Activated CD8-positive, alpha-beta memory T cell treated with anti-CD3 and anti-CD28 coated beads, Interleukin-2, amount 50 U/mL, for 48 hours (primary cell): ENCODE measurements at places on chromosomes 7 and 10.

DNA sequence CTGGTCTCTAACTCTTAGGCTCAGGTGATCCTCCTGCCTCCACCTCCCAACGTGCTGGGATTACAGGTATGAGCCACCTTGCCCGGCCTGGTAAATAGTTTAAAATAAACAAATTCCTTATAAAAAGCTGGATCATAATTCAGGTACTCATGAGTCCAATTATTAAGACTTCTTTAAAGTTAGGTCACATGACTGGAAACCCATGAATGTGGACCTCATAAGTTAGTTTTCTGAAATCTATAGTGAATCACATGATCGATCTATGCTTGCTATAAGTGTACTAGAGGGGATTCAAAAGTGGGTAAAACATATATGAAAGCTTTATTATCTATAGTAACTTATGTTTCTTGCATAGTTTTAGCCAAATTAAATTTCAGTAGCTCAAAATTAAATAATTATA is 14.3 kb downstream of the NT5C3A start:
- DNase-seq: no peak

- no peak for DNase-seq
Measured at GRCh38 chr7:6443372-6443941, 4.3 kb downstream of the DAGLB start.

GRCh38 chr7:131919920-131920709 is 363.7 kb upstream of the PODXL start:
- no peak for DNase-seq

DNA sequence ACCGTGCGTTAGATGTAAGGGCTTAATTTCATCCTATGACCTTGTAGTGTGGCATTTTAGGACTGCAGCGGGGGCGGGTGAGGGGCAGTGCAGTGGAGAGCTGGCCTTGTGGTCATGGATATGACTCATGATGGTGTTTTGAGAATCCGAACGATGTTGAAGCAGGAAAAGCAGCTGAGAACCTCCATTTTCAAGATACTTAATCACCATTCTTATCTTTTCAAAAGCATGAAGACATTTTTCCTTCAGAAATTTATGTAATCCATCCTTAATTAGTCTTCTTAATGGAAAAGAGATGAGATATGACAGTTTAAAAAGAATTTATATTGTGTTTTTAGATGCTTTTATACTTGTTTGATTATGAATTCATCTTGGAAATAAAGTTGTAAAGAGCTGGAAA is 9.6 kb downstream of the ATP5F1C start:
- DNase-seq: no peak

DNA sequence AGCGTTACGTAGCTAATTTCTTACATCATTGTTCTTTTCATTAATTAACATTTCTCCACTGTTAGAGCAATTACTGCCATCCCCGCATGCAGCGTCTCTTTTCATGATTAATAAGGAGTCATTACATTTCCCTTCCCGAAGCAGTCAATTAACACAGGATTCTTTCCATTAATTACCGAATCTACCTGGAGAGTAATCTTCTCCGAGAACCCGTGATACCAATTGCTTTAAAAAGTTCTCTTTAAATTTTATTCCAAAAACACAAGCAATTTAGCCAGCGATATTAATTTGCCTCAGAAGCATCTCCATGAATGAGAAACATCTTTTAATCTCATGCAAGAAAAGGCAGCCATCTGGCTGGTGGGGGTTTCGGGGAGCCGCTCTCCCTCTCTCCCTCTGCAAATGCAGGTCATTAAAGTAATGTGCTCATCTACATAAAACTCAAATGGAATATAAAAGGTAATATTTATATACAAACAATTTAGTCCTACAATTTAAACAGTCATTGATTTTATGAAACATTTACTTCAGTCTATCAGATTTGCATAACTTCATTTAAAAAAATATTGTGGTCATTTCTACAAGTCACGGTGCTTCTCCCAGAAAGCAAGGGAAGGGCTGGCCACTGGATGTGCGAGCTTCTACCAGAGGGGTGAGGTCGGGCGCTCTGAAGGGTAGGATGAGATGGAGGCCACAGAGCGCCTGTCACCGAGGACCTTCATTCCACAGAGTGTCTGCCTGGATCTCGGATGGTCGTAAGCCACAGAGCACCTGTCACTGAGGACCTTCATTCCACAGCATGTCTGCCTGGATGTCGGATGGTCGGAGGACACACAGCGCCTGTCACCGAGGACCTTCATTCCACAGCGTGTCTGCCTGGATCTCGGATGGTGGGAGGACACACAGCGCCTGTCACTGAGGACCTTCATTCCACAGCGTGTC is 145.0 kb downstream of the WDR37 start:
- DNase-seq: no peak

GRCh38 chr10:97522071-97522470 is 23.3 kb downstream of the UBTD1 start:
- no peak for DNase-seq

DNA sequence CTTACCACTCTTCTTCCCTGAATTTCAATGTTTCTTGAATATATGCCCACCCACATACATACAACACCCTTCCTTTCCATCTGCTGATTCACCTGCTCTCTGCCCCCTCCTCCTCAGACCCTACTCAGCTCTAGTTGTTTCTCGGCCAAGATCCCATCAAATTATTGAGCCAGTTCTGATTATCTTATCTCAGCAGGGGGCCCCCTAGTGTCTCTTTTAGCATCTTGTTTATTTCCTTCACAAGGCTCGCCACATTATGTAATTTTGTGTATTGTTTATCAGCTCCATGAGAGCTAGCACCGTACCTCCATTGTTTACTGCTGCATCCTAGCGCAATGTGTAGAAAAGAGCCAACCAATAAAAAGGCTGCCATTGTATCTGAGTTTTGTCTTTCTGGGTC is 71.9 kb downstream of the FAM13C start:
- DNase-seq: no peak

DNA sequence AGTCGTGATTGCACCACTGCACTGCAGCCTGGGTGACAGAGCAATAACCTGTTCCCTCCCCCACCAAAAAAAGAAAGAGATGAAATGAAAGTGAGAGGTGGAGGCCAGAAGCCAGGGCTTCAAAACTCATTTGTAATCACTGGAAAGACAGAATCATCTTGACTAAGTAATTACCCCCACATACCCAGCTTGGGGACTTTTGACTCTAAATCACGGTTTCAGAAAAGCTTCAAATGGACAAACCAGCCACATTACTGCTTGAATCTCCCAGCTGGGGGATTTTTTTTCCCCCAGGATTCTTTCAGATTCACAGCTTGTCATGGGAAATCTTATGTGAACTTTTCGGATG is 361.0 kb downstream of the FRMD4A start:
- DNase-seq: no peak

- DNase-seq: no peak
Measured at GRCh38 chr10:34179280-34179679, 635.8 kb downstream of the PARD3 start.

GRCh38 chr10:74651565-74651964 is 174.8 kb upstream of the KAT6B start:
- DNase-seq: no peak

DNA sequence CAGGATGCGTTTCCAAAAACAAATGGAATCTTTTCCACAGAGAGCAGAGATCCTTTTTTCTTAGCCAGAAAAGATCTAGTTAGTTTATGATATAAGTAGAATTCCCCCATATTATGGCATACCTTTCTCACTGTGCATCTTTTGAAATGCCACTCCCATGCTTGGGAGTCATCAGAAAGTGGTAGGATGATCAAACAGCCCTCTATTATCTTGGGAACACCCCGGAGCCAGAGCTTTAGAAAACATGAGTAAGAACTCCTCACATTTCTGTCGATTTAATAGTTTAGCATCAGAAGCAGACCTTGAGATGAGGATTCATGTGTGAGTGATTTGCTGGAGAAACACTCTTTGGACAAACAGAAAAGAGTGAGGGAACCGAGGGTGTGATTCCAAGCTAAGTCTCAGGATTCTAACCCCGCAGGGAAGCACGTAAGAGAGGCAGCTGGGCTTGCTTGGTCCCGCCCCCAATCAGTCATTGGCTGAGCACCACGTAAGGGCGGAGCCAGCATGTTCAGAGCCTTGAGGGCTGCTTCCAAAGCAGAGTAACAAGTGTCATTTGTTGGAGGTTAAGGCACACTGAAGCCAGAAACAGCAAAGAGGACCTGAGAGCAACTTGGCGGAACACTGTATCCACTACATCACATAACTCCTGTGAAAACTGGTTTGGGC is 43.7 kb upstream of the NXPH1 start:
- DNase-seq: no peak

DNA sequence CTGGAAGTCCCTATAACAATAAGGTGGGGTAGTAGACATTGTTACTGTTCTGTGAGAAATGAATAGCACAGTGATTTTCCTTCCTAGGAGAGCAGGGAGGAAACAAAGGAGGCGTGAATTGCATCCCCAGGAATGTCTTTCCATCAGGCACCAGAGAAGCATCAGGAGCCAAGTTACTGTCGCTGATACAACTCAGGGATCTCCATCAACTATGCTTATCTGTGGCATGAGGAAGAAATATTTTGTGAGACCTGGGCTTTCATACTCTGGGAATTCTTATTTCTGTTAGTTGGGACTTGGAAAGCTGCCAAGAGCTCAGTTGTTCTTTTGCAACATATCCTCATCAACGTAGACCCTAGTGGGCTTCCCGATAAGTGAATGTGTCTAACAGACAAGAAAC is 622.3 kb downstream of the SUGCT start:
- DNase-seq: no peak

DNA sequence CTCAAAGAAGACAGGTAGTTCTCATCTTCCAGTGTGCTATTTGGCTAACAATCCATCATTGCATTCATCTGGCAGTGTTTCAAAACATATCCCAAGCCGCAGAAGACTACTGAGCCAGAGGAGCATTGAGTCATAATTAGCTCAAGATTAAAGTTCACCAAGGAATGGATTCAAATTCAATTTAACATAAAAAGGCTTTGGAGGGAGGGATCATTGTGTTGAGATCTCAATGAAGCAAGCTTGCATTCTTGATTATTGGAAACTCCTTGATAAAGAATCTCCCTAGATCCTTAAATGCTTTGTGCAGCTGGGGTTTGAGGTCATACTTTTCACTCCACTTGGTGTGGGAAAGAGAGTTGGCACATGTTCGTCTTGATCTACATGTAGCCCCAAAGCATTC is 142.8 kb upstream of the SEMA3A start:
- DNase-seq: no peak

GRCh38 chr7:29146888-29147609 is 712 bp upstream of the CPVL start:
- no peak for DNase-seq

- no peak for DNase-seq
Measured at GRCh38 chr10:31774299-31774900, 154.2 kb downstream of the ARHGAP12 start.
